Activated CD4-positive, alpha-beta T cell treated with anti-CD3 and anti-CD28 coated beads, Interleukin-2, amount 10 ng/mL, durations not matched to agents 24 days and 14 days (primary cell): ENCODE measurements at places on chromosomes 4 and X. TPM values are rescaled to one million over a fixed set of nuclear protein-coding genes. Genes with fewer than 3 reads are reported as not detected.

Gene CLIC2
- 0.17 and 0.58 TPM in 2 replicates for total RNA-seq

Gene RLIM
- 34.2 and 34.5 TPM in 2 replicates for total RNA-seq

GRCh38 chrX:151984902-151985301 is 10.4 kb upstream of the GABRE start:
- DNase-seq = no peak

DNA sequence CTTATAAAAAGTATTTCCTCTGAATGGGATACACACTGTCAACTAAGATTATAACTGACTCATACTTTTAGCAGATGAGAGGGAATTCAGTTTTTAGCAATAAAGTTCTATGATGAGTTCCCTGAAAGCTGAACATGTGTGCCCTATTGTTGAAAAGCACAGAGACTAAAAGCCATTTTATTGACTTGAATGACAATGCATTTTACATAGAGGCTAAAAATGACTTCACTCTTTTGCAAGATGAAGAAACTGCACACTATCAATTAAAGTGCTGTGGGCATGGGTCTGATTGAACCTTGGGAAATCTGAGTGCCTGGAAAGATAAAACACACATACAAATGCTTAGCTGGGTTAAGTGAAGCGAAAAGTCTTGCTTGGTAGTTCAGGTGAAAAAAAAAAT is 633.4 kb downstream of the PDHA2 start:
- DNase-seq = no peak

- DNase-seq = no peak
These were observed 160.1 kb upstream of the MBNL3 start for GRCh38 chrX:132648895-132649294.

Gene GPR173
- total RNA-seq = not detected in 2 replicates

GRCh38 chr4:164203476-164203875 is 550.5 kb upstream of the SMIM31 start:
- no peak for DNase-seq
